ENCODE measurements at places on chromosomes 2 and 18. TPM values are rescaled to one million over a fixed set of nuclear protein-coding genes. Genes with fewer than 3 reads are reported as not detected.

The EPHA4 gene
- 57.8 TPM for polyA plus RNA-seq

The TUBA3E gene
- not detected for polyA plus RNA-seq

The NR4A2 gene
- polyA plus RNA-seq = 2.6 TPM

The INHBB gene
- polyA plus RNA-seq = 0.09 TPM

The RNU2-63P gene
- polyA plus RNA-seq = not detected

The IL1B gene
- 0.64 TPM for polyA plus RNA-seq

The IL36B gene
- not detected for polyA plus RNA-seq

The ANKRD29 gene
- 0.95 TPM for polyA plus RNA-seq

The EGR4 gene
- polyA plus RNA-seq = not detected

The RAPH1 gene
- polyA plus RNA-seq = 17.4 TPM

The GPC1 gene
- polyA plus RNA-seq = 26.8 TPM

The KRTCAP3 gene
- 8.6 TPM for polyA plus RNA-seq

The ADI1 gene
- polyA plus RNA-seq = 69.5 TPM

The HJURP gene
- 24.1 TPM for polyA plus RNA-seq

The EML4 gene
- 123 TPM for polyA plus RNA-seq

The TMEM37 gene
- polyA plus RNA-seq = 46.6 TPM

The RGPD3 gene
- polyA plus RNA-seq = 0.25 TPM

The CEP192 gene
- 46.4 TPM for polyA plus RNA-seq

The CTAGE1 gene
- polyA plus RNA-seq = not detected

The RFX8 gene
- 1.3 TPM for polyA plus RNA-seq

The AFF3 gene
- polyA plus RNA-seq = 22.1 TPM

The CD8B gene
- 0.73 TPM for polyA plus RNA-seq

The UBXN4 gene
- 150 TPM for polyA plus RNA-seq

The RAD51AP2 gene
- 0.17 TPM for polyA plus RNA-seq

The CYTIP gene
- 2.6 TPM for polyA plus RNA-seq

The DSG1 gene
- polyA plus RNA-seq = not detected

The GAL3ST2 gene
- 0.88 TPM for polyA plus RNA-seq

The SLC16A14 gene
- polyA plus RNA-seq = 6.5 TPM

The PCARE gene
- polyA plus RNA-seq = 0.19 TPM

The GPR45 gene
- 0.11 TPM for polyA plus RNA-seq

The RGPD4 gene
- 0.03 TPM for polyA plus RNA-seq

The SPATA3 gene
- polyA plus RNA-seq = not detected

The ASAP2 gene
- 63.0 TPM for polyA plus RNA-seq

All from renal cortex interstitium (tissue), 15 donors.